ENCODE measurements at places on chromosomes 7 and 10.

DNA sequence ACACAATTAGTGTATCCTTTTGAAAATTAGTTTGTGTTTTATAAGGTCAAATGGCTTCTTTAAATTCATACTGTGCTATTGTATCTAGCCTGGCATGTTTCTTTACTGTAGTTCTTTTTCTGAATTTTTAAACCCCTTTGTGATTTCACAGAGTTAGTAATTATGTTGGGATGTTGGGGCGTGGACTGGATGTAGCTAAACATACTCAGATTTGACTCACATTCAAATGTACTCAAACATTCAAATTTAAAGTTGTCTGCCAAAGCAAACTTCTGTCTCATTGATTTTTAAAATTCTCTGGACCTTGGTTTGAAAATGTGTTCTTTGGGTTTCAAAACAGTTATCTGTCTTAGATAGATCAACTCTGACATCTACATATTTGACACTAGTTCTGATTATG lies 7.2 kb upstream of the NRP1 start:
- no peak for DNase-seq

DNA sequence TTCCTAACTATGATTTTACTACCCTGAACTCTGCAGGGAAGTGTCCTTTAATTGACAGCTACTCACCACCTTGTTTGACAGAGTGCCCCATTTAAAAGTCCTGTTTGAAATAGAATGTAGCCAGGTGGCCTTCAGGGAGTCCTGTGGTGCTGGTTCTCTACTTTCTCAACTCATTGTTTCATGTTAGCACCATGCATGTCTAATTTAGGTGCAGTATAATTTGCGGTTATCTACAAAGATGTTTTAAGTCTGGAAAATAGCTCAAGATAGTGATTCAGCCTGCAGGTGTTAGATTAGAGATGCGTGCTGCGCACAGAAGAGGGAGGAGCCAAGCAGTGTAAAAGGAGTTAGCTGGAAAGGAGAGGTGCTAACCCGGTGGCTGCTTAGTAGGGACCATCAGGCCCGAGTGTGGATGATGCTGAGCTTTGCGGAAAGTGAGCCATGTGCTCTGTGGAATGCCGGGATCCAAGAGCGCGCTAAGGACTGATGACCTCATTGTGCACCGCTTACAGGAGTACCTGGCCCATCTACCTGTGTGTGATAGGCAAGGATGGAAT lies 1.2 kb downstream of the CCM2 start:
- DNase-seq = no peak

DNA sequence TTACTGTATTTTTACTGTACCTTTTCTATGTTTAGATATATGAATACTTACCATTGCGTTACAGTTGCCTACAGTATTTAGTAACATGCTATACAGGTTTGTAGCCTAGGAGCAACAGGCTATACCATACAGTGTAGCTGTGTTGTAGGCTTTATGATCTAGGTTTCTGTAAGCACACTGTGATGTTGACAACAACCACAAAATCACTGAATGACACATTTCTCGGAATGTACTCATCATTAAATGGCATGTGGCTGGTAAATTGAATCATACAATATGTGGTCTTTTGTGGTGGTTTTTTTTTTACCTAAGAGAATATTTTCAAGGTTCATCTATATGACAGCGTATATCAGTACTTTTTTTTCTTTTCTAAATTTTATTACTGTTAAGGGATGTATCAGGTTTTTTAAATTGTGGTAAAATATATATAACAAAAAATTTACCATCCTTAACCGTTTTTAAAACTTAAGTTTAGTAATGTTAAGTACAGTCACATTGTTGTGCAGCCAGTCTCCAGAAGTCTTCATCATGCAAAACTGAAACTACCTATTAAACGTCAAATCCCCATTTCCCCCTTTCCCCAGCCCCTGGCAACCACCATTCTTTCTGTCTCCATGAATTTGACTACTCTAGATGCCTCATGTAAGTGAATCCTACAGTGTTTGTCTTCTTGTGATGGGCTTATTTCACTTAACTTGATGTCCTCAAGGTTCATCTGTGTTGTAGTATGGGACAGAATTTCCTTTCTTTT lies 21.5 kb downstream of the BTAF1 start:
- DNase-seq = no peak

GRCh38 chr7:32062150-32062549 lies 8.1 kb downstream of the PDE1C start:
- peak; percentile 23 for DNase-seq

DNA sequence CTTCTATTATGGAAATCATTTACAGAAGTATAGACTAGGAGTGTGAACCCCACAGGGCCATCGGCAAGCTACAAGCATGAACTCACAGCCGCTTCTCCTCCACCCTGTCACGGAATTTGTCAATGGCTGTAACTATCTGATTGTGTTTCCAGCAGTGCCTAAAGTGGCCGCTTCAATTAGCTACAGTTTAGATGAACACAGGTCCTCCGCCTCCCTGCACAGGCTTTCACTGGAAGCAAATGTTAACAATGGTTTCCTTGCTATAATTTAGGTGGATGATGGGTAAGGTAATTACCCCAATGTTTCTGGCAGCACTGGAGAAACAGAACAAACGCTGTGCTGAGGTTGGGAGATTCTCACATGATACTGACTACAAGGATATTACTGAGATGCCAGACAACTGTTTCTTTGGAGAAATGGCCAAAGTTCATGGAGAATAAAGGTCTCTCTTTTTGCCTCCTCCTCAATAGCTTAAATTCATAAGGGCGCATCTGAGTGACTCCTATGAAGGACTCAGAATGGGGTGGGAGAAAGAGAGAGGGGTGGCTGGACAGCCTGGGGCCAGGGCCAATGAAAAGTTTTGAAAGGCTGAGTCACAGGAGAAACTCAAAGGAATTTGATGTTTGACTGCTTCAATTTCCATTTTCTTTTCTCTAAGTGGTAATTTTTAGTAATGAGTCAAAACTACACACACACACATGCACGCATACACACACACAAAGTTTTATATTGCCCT lies 78.9 kb downstream of the SVIL start:
- no peak for DNase-seq

- DNase-seq = no peak
Observed at GRCh38 chr10:60960913-60961312, 16.9 kb upstream of the RHOBTB1 start.

GRCh38 chr10:69642747-69643146 lies 12.7 kb downstream of the FAM241B start:
- no peak for DNase-seq

DNA sequence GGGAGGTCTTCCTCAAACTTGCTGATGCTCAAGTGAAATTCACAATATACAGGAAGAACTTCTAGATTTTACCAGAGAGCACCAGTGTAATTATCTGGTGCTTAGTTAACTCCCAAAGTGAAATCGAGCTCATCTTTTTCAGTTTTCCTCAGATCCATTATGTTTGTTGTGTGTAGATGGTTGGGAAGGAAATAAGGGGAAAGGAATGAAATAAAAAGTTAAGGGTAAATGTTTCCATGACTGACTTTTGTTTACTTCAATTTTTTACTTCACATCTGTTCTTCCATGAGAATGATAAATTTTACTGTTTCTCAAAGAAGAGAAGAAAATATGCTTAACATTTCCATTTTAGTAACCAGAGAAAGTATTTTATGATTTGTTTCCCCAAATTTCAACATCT lies 21.3 kb downstream of the FAM107B start:
- DNase-seq = no peak

GRCh38 chr7:26083113-26083512 lies 68.9 kb upstream of the NFE2L3 start:
- no peak for DNase-seq

DNA sequence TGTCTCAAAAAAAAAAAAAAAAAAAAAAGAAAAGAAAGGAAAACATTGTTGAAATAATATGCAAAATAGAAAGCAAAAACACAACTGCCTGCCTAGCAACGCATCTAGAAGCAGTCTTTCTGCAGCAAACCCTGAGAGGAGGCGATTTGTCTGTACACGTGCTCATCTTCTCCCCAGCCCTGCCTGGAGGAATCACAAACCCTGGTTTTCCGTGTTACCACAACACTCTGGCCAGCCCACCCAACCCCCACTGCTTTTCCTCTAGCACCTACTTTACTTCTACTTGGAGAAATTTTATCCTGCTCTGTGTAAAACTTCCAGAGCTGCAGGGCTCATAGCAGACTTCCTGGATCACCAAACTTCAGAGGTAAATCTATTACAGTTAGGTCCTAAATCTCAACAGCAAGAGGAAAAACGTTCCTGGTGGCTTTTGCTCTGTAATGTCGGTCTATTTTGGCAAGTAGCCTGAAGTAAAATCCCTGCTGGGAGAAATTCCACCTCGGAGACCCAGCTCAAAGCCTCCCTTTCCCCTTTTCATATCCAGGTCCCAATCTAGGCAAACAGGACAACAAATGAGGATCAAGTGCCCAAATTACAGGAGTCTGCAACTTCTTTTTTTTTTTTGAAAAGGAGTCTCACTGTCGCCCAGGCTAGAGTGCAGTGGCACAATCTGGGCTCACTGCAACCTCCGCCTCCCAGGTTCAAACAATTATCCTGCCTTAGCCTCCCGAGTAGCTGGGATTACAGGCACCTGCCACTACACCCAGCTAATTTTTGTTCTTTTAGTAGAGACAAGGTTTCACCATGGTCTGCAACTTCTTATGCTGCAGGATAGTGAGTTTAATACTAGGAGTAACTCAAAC lies 91.6 kb downstream of the DNMBP start:
- DNase-seq = no peak

- DNase-seq = no peak
Observed at GRCh38 chr7:129502708-129503685, 666 bp downstream of the SMKR1 start.

- DNase-seq = no peak
Observed at GRCh38 chr7:22066522-22066921, 120.8 kb upstream of the CDCA7L start.

DNA sequence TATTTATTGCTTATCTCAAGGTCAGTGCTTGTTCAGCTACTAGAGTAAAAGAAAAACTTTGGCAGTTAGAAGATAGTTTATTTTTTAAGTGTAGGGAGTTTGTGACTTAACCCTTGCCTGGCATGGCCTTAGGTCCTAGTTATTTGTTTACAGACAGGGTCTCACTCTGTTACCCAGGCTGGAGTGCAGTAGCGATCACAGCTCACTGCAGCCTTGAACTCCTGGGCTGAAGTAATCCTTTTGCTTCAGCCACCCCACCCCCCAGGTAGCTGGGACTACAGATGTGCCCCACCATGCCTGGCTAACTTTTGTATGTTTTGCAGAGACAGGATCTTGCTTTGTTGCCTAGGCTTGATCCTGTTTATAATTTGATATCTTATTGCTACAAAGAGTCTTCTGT lies 4.2 kb downstream of the ANLN start:
- DNase-seq = no peak

DNA sequence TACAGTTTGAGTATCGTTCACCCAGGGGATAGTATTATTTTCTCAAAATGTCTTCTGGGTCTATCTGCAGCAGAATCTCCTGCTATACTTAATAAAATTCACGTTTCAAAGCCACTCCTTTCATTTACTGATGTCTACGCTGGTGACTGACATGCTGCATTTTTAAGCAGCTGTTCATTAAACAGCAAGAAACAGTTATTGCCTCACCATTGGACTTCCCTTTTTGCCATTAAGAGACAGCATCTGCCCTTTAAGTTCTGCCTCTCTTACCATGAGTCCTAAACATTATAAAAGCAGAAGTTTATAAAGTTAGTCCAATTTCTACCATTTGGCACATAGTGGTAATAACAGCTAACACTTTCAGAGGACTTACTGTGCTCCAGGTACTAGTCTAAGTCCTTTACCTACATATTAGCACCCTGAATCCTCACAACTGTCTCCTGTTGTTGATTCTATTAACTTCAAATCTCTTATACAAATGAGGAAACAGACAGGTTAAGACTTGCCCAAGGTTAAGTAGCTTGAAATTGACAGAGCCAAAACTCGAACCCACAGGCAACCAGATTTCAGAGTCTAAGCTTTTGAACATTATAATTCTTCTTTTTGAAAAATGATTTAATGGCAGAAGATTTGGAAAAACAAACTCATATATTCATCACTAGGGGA lies 169.5 kb downstream of the SNX13 start:
- no peak for DNase-seq

GRCh38 chr10:100965820-100966219 lies 3.5 kb upstream of the SEMA4G start:
- DNase-seq = no peak

- no peak for DNase-seq
Observed at GRCh38 chr10:9262770-9263169, 1208.3 kb downstream of the GATA3 start.

- DNase-seq = no peak
Observed at GRCh38 chr10:121490871-121491519, 107.2 kb downstream of the FGFR2 start.

DNA sequence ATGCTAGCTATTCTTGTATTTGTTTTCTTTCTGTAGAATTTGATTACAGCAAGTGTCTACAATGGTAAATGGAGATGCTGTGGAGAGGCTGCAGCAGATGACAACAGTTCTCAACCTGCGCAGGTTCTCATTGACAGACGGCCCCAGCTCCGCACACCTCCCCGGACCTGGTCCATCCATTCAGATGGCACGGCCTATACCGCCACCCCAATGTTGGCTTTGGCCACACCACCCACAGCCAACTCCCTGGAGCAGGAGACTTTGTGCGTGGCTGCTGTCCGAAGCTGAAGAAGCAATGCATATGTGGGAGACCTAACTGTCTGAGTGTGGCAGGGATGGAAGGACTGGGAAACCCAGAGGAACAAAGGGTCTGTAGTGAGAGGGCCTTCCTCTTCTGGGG lies 116.4 kb upstream of the TCERG1L start:
- DNase-seq = no peak

- DNase-seq = no peak
Observed at GRCh38 chr7:51639661-51640334, 323.2 kb upstream of the COBL start.

DNA sequence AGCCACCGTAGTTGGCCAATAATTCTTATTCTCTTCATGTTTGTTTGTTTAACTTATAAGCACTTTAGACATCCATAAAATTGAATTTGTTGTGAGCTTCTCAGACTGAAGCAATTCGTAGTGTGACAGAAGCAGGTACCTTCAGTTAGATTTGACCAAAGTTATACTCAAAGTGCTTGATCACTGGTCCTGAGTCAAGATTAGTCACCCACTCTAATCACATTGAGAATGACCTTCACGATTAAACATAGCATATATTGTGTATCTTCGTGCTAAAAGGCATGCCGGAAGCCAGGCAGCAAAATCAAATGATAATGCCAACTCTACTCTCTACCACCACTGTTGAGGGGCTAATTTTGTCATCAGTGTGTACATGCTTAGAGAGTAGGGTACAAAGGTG lies 763.7 kb upstream of the MBL2 start:
- no peak for DNase-seq

GRCh38 chr10:33217854-33218253 lies 116.6 kb downstream of the NRP1 start:
- DNase-seq = no peak

- DNase-seq = no peak
Observed at GRCh38 chr10:133336577-133337369, at the start of gene CALY. Gene CALY (minus strand): TSS chr10:133336896. CDS start chr10:133328989, 7,907 bp downstream.

DNA sequence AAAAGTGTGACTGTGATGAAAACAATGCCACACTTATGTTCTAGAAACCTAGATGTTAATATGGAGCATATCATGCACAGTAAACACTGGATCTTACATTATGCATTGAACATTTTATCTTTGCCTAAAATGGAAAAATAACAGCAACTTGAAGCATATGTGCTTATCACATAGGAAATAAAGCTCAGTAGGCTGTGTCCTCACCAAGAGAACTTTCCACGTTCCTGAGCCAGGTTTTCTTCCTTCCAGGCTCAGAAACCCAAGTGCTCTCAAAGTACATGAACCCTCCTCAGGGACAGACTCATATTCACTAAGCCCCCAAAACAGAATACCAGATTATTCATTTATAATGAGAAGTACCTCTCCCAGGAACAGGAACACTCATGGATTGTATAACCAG lies 79.4 kb upstream of the PRKAR2B start:
- no peak for DNase-seq
